ENCODE measurements at places on chromosomes 16 and 17. TPM values are rescaled to one million over a fixed set of nuclear protein-coding genes. Genes with fewer than 3 reads are reported as not detected.

Gene DGKE
- 26.4 TPM for total RNA-seq

Gene EVPLL
- total RNA-seq: not detected

Gene SLC46A1
- 18.9 TPM for total RNA-seq

Gene GNAO1
- total RNA-seq: 3.5 TPM

Gene RAB37
- 24.9 TPM for total RNA-seq

Gene FGF11
- 4.3 TPM for total RNA-seq

Gene SLX4
- total RNA-seq: 8.5 TPM

Gene PPP1R27
- total RNA-seq: not detected

Gene CD300H
- 2.6 TPM for total RNA-seq

Gene SALL1
- not detected for total RNA-seq

Gene NT5M
- total RNA-seq: 2.8 TPM

Gene C16orf89
- 1.6 TPM for total RNA-seq

Gene ADAD2
- total RNA-seq: 24.1 TPM

Gene TRIM72
- total RNA-seq: 0.13 TPM

Gene TBX4
- not detected for total RNA-seq

Gene MED31
- total RNA-seq: 16.6 TPM
